ENCODE measurements at places on chromosomes 2 and 18. TPM values are rescaled to one million over a fixed set of nuclear protein-coding genes. Genes with fewer than 3 reads are reported as not detected.

The COLEC12 gene
- polyA plus RNA-seq = 10.9 TPM

The CBLN2 gene
- polyA plus RNA-seq = 0.02 TPM

The IL1F10 gene
- not detected for polyA plus RNA-seq

The NETO1 gene
- 0.43 TPM for polyA plus RNA-seq

The SEMA4C gene
- 21.4 TPM for polyA plus RNA-seq

The TSGA10 gene
- 1.4 TPM for polyA plus RNA-seq

The UNC80 gene
- not detected for polyA plus RNA-seq

The SLC16A14 gene
- polyA plus RNA-seq = 2.7 TPM

The LYPD1 gene
- polyA plus RNA-seq = 64.7 TPM
